ENCODE measurements at places on chromosomes 7 and 10.
A peak's percentile ranks its signal among the peaks of the same experiment; 100 is the strongest.

DNA sequence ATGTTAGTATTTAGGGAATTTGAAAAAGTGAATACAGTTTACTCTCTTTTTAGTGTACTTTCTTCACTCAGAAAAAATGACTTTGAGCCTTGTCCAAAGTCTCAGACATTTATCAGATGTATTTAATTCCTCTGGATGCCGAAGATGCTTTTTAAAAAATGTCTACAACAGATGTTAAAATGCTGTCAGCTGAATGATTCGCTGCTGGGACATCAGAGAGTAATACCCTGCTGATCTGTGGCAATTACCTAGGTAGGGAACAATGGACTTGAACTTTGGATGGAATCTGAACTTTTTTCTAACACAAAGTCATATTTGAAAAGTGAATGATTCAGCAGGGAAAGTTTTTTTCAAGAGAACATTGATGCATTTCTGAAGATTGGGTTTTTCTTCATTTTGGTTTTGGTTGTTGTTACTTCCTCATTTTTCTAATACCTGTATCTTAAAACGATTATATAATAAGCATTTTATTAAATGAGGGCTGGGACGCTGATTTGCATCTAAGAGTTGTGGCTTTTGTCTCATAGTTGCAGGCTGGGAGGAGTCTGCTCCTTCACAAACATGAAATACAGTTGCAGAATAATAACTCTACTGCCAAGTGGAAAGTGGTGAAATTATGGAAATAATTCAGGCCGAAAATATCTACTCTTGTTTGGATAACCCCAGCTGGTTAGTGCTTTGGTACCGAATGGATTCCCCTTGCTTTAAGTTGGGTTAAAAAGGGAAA is 98.0 kb downstream of the SPAG6 start:
- DNase-seq = no peak

- peak; percentile 10 for DNase-seq
These were observed 13.8 kb downstream of the TMEM273 start for GRCh38 chr10:49174261-49174925.

DNA sequence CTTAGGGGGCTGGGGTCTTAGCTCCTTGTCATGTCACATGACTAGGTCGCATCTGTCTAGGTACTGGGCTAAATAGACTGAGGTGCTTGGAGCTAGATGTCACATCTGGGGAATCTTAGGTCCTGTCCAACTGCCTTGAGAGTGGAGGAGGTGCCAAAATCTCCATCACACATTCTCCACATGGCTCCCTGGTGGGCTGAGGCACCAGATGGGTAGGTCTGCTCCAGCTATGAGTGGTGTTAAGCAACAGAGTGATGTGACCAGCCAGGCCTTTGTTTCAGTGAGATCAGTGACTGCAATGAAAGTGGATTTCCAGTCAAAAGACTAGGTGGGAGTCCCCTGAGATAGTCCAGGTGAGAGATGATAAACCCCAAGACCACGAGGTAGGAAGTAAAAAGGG is 251.8 kb downstream of the BMPER start:
- DNase-seq = no peak

DNA sequence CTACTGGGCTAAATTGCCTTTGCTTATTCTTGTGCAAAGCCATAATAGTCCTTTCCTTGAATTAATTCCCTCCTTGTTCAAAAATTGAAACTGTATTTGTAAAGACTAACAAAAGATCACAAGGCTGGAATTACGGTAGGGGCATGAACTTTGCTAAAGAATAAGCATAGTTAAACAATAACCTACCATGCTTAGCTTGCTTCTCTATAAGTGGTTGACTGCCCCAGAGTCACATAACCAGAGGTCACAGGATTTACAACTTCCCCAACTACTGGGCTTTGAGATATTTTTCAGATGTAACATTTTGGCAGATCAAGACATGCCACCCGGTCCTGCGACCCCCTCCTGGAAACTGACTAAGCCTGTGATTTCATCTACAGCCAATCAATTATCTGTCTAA is 181.4 kb downstream of the GPAM start:
- no peak for DNase-seq

DNA sequence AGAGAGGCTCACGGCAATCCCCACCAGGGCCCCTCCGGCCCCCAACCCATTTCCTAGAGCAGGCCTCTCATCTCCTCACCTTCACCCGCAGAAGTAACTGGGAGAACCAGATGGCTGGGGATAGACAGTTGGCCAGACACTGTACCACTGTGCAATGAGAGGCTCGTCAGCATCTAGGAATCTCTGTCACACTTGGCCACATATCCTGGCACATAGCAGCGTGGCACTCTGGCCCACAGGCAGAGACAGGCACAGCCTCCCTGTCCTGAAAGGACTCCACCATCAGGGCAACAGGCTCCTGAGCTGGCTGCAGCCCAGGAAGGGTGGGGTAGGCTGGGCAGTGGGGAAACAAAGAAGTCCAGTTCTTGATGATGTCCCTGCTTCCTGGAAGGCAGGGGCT is 45.8 kb downstream of the C10orf143 start:
- DNase-seq = no peak

- peak; percentile 73 for DNase-seq
These were observed 52.2 kb downstream of the PWWP2B start for GRCh38 chr10:132449051-132449810.

- DNase-seq = no peak
These were observed 2.3 kb downstream of the CLIP2 start for GRCh38 chr7:74291535-74291934.

GRCh38 chr10:38027986-38028385 is 17.5 kb downstream of the ZNF33A start:
- DNase-seq = no peak

GRCh38 chr7:82194016-82194643 is 249.4 kb downstream of the CACNA2D1 start:
- DNase-seq = no peak

DNA sequence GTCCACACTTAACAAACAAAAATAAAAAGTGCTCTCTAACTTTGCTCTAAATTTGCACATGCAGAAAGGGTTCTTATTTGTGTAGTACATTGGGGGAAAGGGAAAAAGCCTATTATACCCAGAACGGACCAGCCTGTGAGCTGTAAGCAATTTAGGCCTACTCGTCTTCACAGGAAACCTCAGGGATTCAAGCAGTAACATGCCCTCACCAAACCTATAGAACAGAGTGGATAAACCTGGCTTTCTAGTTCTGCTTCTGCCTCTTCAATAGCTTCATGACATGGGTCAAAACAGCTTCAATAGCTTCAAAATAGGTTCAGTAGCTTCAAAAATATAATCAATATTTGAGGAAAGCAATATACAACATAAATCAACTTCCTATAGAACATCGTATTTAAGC is 163.7 kb downstream of the ARL4A start:
- DNase-seq = no peak

DNA sequence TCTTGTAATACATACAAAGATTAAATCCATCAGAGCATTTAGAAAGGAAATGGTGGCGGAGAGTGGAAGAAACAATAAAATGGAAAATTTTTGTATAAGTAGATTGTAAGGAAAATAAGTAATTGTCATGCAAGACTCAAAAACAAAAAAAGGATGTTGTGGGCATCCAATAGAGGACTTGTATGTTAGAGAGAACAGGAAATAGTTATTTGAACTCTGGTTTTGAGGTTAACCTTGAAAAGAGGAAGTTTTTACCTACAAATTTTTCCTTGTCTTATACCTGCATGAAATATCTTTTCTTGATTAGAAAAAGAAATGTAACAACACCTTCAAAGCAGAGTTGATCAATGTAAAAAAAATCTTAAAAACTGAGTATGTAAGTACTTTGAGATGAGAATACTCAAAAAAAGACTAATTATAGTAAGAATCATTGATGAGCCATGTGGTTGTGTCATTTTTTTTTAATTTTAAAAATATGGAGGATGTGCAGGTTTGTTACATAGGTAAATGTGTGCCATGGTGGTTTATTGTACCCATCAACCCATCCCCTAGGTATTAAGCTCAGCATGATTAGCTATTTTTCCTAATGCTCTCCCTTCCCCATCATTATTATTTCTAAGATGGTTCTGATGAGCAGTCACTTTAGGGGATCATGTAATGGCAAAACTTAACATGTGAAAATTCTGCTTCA is 11.9 kb downstream of the TMEM106B start:
- DNase-seq = no peak

DNA sequence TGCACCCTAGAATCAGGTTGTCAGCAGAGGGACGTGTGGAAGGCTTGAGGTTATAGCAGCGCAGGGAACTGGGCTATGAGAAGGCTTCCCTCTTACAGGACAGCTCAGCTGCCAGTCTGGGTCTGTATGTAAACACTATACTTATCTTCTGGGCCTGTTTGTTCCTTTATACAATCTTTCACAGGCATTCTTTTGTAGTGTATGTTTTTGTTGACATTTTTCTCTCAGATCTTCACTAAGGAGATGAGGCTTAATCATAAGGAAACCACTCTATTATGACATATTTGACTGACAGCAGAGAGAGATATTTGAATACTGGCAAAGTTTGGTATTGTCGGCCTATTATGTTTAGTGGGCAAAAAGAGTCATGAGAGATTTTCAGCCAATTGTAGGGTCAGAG is 929 bp downstream of the GBF1 start:
- DNase-seq = no peak

- DNase-seq = no peak
These were observed 84.1 kb downstream of the MDFIC start for GRCh38 chr7:115005953-115006352.

- DNase-seq = peak; percentile 16
These were observed 878 bp downstream of the SEC61A2 start for GRCh38 chr10:12130237-12130872.

- DNase-seq = no peak
These were observed 1.2 kb downstream of the PLOD3 start for GRCh38 chr7:101216001-101216859.

- DNase-seq = no peak
These were observed 2.5 kb downstream of the LFNG start for GRCh38 chr7:2521952-2522591.

- no peak for DNase-seq
These were observed 39.4 kb downstream of the EN2 start for GRCh38 chr7:155497149-155497901.

DNA sequence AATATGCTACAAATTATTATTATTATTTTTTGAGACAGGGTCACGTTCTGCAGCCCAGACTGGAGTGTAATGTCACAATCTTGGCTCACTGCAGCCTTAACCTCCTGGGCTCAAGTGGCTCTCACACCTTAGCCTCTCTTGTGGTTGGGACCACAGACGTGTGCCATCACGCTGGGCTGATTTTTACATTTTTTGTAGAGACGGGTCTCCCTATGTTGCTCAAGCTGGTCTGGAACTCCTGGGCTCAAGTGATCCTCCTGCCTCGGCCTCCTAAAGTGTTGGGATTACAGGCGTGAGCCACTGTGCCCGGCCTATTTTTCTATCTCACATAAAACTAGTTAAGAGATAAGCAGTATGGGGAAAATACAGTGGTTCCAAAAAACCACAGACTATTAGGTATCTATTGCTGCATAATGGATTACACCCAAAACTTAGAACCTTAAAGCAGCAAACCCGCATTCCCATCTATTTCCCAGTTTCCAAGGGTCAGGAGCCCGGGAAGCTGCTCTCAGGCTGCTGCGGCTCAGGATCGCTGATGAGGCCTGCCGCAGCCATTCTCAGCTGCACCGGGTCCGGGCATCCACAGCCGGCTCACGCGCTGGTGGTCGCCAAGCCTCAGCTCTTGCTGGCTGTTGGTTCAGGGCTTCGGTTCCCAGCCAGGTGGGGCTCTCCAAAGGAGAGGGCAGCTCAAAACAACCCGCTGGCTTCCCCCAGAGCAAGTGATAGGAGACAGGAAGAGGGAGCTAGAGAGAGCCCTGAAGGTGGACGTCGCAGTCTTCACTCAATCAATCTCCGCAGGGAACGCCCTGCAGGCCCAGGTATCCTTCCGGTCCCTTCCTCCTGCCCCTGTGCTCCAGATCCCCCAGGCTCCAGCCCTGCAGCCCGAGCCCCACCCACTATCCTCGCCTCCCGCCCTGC is 128.2 kb downstream of the UBE2H start:
- peak; percentile 25 for DNase-seq

DNA sequence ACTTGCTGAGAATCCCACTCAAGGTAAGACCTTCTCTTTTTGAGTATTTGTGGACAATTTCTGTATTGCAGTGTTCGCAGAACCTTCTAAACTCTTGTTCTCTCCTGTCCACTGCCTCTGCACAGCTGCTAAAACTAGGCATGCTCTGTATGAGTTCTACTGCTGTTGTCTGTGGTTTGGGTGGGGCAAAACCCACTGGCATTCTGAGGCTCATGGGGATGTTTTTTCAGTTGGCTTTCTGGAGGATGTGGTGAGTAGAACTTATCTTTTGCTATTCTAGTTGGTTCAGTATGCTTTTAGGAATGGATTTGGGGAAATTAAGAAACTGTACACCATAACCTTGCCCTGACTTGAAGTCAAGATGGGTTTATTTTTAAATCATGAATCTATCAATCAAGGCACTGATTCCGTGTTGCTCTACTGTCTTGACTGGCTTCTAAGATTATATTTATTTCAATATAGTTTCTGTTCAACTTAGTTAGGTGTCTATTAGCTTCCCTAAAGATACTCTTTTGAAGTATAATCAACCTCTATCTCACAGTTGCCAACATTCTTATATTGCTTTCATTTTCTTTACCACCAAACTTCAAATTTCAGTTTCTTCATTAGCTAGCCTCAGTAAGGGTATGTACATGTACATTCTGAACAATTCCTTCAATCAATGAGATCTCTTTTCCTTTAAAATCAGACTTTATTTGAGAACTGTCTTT is 25.0 kb upstream of the C1GALT1 start:
- DNase-seq = no peak

GRCh38 chr10:35910234-35910633 is 268.1 kb upstream of the FZD8 start:
- no peak for DNase-seq

DNA sequence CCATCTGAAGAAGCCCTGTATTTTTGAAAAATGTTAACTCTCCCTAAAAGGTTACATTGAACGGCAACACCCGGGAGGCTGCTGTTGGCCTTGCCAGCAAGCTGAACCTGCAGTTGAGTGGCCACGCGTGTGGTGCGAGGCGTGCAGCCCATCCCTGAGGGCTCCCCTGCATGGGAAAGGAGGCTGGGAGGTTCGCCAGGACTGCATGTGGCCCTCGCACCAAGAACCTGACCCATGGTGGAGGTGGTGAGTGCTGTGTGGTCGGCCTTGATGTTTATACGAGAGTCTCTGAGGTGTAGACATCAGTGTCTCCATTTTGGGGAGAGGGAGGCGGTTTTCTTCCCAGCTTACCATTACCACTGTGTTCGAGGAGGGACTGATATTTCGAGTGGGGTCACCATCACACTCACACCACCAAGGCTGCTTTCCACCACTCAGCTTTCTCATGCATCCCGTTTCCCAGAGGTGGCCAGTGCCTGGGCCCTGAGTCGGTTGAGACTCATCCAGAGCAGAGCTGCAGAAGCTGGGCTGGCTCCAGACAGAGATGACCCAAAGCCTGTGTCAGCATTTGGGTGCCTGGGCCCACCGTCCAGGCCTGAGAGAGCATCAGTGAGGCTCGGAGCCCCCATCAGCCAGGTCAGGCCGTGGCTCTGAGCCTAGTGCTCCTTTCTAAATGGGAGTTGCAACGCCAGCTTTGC is 222.6 kb downstream of the EBF3 start:
- no peak for DNase-seq

- peak; percentile 64 for DNase-seq
These were observed 60.9 kb downstream of the GRB10 start for GRCh38 chr7:50721661-50722259.

- no peak for DNase-seq
These were observed 212.0 kb downstream of the DNAJB6 start for GRCh38 chr7:157548691-157549303.

- DNase-seq = no peak
These were observed 26.4 kb upstream of the GSDME start for GRCh38 chr7:24783698-24784097.

Data from mucosa of gallbladder (tissue), 1 donor.